ENCODE measurements at places on chromosomes 3 and 15.

GRCh38 chr3:121411523-121411922 lies 134.3 kb downstream of the POLQ start:
- no peak for DNase-seq

DNA sequence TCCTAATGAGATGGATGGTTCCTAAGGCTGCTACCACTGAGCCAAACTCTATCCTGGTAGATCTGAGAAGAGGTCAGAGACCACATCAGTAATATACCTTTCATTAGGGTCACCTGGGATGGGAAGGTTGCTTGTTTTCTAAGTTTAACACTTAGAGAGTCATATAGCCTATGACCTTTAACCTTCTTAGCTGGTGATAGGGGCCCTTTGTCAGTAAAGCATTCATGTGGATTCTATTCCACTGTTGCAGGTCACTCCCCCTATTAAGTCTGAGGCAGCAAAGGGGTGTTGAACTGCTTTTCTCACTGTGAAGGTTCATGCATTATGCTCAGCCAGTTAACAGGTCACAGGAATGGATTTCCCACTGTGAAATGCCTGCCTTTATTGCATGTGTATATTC lies 6.1 kb upstream of the ZNF609 start:
- DNase-seq, result no peak

DNA sequence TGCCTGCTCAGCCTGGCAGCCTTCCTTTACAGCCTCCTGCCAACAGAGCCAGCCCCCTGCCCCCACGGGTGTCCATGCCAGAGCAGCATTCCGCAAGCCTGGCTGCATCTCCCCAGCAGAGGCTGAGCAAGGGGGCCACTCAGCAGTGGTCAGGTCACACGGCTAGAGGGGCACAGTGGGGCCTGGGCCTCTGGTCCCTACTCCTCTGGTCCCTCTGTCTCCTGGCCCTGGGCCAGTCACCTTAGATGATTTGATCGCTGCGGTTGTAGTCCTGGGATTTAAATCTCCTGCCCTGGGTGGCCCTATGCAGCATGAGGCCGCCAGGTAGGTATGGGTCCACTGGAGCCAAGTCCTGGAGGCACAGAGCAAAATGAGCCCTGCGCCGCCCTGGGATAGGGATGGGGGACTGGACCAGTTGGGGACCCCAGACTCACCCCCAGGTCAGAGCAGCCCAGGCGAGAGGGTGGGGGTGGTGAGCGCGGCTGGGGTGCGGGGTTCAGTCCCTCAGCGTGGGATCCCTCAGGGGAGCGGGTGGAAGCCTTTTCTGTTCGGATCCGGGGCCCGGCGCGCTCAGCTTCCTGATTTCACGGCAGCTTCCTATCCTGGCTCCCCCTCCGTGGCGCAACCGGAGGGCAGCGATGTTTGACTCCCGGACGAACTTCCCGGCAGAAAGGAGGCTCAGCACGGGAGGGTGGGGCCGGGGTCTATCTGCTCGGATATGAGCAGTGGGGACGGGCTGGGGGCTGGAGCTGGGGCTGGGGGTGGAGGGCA lies at the start of gene ZBTB47:
TSS of gene ZBTB47 (plus strand) at position 138 of the 771 bp plus-strand sequence. CDS start 4,659 bp downstream, outside the sequence.
- no peak for DNase-seq

GRCh38 chr15:99070208-99070607 lies 34.7 kb upstream of the SYNM start:
- no peak for DNase-seq

- no peak for DNase-seq
Observed at GRCh38 chr15:36896949-36897348, 203.4 kb downstream of the MEIS2 start.

- peak; percentile 78 for DNase-seq
Observed at GRCh38 chr3:158097593-158098308, 8.5 kb downstream of the SHOX2 start.

All from stimulated activated CD4-positive, alpha-beta T cell treated with anti-CD3 and anti-CD28 coated beads, Interleukin-1b, Interleukin-23, amount 100 ng/mL, for 48 hours (primary cell).